ENCODE measurements at places on chromosomes 16 and 17.

- no peak for DNase-seq
Measured at GRCh38 chr16:67902831-67903230, 9.8 kb downstream of the PSKH1 start.

DNA sequence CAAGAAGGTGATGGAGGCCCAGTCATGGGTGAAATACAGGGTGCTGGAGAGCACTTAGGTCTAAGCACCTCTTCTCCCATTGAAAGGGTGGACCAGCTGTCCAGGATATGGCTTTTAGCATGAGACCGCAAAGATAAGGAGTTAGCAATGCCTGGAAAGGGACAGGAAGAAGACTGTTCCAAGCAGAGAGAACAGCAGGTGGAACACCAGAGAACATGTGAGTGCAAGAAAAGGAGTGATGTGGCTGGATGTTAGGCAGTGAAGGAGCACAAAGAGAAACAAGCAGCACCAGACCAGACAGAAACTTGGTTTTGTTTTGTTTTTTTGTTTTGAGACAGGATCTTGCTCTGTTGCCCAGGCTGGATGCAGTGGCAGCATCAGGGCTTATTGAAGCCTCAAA is 45.4 kb upstream of the CCL1 start:
- DNase-seq, result no peak

DNA sequence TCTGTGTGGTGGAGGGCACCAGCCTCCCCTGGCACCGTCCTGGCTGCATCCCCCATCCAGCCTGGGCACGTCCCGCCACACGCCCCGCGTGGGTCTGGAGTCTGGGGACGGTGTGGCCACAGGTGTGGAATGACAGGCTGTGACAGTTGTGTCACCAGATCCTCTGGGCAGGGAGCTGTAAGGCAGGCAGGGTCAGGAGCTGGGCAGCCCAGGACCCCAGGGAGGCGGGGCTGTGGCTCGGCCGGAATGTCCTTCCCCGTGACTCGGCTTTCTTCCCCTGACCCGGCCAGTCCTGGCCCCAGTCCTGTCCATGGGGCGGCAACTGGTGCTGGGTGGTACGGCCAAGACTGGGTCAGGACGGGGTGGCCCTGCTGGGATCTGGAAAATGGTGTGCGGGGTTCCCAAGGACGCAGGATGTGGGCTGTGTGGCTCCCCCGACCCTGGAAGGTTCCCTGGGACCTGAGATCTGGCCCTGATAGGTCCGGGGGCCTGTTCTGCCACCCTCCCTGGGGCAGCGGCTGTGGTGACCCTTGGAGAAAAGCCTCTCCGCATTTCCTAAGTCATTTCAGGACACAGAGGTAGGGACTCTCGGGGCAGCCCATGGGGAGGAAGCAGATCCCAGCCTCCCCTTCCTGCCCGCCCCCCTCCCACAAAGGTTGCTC is 3.3 kb upstream of the SLC16A3 start:
- DNase-seq, result no peak

- no peak for DNase-seq
Measured at GRCh38 chr17:1773696-1774181, 11.9 kb downstream of the SERPINF1 start.

GRCh38 chr17:57561072-57561861 is 183.8 kb downstream of the CCDC182 start:
- no peak for DNase-seq

GRCh38 chr16:74893541-74893940 is 91.4 kb downstream of the WDR59 start:
- no peak for DNase-seq

GRCh38 chr16:72910875-72911274 is 137.1 kb downstream of the ZFHX3 start:
- no peak for DNase-seq

- no peak for DNase-seq
Measured at GRCh38 chr16:49399594-49400364, 26.2 kb downstream of the C16orf78 start.

DNA sequence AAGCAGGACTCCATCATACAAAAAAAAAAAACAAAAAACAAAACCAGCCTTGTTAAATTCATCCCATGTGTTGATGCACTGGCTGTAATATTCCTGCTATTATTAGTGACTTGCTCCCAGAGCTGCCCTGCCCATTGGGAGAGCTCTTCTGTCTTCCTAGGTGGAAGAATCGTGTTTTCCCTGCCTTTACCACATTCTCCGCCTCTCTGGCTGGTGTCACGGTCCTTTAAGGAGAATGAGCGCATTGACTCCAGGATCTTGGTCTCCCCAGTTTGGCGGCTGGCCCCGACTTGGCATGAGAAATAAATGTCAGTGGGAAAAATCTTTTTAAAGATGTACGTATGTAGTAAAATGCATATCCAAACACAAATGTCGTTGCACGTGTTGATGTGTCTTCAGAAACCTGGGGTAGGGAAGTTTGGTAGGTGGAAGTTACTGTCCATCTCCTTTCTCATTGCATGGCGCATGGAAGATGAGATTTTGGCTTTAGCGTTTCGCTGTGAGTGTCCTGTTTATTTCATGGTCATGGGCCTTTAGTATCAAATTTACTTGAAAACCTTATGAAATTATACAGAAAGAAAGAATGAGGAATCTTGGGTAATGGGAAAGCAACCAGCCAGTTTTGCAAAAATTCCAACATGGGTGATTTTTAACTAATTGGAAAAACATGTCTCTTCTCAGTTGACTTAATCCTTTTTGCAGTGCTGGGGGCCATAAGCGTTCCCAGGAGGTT is 15.5 kb downstream of the RMI2 start:
- peak; percentile 58 for DNase-seq

- DNase-seq, result no peak
Measured at GRCh38 chr17:71200597-71200996, 920.2 kb upstream of the SOX9 start.

GRCh38 chr17:74539281-74539820 is 6.6 kb downstream of the CD300C start:
- no peak for DNase-seq

- DNase-seq, result peak; percentile 19
Measured at GRCh38 chr17:67245694-67246402, 852 bp upstream of the HELZ start.

DNA sequence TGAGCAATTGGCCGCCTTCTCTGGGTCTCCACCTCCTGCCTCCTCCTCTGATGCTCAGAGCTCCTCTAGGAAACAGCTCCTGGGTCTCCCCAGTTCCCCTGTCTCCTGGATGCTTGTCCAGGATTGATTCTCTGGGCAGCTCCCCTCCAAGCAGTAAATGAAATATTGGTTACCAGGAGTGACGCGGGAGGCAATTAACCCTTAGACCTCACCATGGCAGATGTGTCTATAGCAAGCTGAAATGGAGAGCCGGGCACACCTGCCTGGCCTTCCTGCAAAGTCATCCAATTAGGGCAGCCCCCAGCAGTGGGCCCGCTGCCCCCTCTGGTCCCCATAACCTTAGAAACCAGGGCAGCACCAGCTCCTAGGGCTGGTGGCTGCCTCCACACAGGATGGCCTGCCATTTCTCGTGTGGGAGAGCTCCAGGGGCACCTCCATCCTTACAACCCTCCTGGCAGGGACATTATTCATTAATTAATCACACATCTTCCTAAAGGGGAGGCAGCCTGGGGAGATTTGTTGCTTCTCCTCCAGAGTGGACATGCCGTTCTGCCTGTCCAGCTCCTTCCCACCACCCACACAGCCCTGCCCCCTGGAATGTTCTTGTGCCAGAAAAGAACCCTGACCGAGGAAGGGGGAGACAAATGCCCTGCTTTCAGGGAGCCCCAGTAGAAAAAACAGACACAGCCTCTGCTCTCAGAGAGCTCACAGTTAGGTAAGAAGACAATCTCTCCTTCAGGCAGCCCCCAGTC is 8.3 kb upstream of the KIF18B start:
- no peak for DNase-seq

GRCh38 chr17:13253733-13254410 is 236.0 kb upstream of the ELAC2 start:
- no peak for DNase-seq

- DNase-seq, result no peak
Measured at GRCh38 chr17:6686026-6686425, 27.1 kb downstream of the SLC13A5 start.

DNA sequence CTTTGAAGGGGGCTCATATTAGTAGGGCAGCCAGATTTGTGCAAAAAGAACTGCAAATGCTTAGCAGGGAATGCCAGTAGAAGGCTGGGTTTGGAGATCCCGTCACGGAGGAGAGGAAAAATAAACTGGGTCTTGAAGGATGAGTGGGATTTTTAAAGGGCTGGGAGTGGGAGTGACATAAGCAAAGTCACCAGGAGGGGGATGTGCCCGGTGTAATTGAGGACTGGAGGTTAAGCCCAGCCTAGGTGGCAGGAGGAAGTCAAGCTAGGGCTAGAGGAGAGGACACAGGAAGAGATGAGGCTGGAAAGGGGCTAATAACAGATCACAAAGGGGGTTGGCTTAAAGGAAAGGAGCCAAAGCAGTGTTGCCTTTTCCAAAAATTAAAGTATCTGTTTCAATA is 23.2 kb upstream of the LONP2 start:
- DNase-seq, result no peak

DNA sequence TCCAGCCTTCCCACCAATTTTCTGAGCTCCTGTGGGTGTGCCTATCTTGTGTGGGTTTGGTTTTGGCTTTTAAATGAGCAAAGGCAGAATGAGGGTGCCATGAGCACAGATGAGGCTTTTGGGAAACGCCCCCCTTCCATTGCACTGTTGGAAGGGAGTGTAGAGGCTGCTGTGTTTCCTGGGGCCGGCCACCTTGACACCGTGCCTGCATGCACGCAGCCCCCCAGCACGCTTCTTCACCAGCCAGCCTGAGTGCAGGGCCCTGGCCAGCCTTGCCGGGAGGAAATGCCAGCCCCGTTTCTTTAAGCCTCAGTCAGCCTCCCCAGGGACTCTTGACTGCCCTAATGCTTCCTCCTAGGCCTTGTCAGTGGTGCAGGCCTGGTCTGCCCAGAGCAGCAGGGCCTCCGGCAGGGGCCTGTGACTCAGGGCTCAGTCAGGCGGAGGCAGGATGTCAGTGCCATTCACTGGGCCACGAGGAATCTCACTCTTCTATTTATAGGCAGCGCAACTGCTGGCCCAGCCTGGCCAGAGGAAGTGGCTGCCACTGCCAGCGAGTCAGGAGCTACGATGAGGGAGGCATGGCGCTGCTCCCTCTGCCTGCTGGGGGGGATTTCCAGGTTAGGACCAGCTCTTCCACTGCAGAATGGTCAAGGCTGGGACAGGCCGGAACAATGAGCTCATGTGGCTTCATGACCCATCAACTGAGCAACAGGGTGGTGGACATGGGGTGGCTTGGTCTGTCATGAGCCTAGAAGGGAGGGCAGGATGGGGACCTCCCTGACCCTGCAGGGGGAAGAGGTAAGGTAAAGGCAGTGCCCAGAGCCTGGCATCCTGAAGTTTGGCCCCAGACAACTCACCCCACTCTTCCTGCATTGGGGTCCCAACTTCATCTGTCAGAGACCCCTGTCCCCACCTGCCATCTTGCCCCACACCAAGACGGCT is 205.2 kb downstream of the RAB11FIP4 start:
- peak; percentile 100 for DNase-seq

GRCh38 chr16:8867216-8867931 is 1.4 kb downstream of the CARHSP1 start:
- no peak for DNase-seq

DNA sequence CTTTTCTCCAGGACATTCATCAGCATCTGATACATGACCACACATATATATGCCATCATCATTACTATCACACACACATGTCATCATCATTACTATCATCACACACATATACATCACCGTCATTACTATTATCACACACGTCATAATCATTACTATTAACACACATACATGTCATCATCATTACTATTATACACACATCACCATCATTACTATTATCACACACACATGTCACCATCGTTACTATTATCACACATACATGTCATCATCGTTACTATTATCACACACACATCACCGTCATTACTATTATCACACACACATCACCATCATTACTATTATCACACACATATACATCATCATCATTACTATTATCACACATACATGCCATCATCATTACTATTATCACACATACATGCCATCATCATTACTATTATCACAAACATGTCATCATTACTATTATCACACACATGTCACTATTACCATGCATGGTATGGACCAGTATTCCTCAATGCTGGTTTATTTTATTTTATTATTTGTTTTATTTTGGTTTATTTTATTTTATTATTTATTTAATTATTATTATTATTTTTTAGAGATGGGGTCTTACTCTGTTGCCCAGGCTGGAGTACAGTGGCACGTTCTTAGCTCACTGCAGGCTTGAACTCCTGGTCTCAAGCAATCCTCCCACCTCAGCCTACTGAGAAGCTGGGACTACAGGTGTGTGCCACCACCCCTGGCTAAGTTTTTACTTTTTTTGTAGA is 46.3 kb upstream of the CNEP1R1 start:
- no peak for DNase-seq

DNA sequence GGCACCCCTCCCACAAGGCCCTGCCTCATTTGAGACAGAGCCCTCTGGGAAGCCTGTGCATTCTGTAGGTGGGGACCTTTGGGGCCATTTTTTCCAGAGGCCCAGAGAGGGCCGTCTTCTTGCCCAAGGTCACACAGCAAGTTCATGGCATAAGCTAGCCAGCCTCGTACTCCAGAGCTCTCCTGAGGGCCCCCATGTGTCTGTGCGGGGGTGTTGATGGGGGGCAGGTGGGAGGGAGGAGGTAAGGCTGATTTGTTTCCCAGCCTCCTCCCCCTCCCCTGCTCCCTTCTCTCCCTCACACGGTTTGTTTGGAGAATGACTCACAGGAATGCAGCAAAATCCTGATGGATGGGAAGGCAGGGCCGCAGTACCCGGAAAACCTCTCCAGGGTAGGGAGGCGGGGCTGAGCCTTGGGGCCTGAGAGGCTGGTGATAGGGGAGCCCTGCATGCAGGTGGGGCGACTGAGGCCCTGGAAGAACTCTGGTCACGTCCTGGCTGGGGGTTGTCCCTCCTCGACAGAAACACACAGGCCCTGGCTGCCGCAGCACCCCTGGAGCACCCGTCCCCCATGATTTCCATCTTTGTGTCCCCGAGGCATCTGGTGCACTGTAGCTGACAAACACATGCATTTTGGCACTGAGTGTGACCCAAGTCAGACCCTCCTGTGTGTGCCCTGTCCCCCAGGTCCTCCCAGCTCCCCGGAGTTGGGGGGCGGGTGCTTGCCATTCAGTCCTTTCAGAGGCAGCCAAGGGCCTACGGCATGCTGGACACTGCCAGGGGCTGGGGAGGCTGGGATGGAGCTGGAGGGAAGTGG is 29.7 kb downstream of the RAI1 start:
- DNase-seq, result peak; percentile 92
